ENCODE measurements at places on chromosomes 7 and 10. TPM values are rescaled to one million over a fixed set of nuclear protein-coding genes. Genes with fewer than 3 reads are reported as not detected.

DNA sequence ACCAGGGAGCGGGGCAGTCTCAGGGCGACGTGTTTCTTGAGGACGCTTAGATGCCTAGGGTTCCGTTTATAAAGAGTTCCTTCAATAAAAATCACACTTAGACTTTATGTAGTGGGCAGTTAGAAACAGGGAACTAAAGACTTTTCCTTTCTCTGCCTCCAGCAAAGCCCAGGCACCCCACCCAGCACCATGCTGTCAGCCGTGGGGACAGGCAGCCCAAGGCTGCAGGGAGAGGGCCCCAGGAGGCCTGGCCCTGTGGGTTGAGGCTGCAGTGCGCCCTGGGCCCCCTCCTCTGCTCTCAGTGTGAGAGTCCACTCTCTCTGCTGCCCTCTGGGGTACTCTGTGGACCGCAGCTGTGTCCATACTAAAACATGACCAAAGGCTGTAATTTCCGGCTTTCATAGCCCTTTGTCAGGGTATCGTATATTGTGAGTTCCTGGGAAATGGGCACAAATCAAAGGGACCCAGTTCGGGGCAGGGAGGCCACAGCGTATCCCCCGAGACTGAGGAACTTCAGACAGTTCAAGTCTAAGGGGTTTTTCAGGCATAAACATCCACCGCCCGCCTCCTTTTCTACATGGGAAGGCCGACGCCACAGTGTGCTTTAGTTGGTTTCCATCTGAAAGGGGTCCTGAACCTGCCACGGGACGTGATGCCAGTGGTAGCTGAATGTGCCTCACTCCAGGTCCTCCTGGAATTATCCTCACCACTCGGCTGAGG, 59.7 kb downstream of the DNAJB6 start:
- H3K27me3 ChIP-seq, result no peaks in the 10 kb centered on the region
- H3K36me3 ChIP-seq, result no peaks in the 10 kb centered on the region
- H3K4me1 ChIP-seq, result peaks cover 5% of the 10 kb centered on the region
- no peak overlapping the region for H3K27ac ChIP-seq

- H3K27ac ChIP-seq, result no peak overlapping the region
- no peaks in the 10 kb centered on the region for H3K36me3 ChIP-seq
- no peaks in the 10 kb centered on the region for H3K27me3 ChIP-seq
- DNase-seq, result no peak
- no peak overlapping the region for H3K4me3 ChIP-seq
These were observed 4.5 kb upstream of the LRMDA start for GRCh38 chr10:75426880-75427279.

GRCh38 chr10:21751341-21752310, 217.6 kb downstream of the MLLT10 start:
- H3K27me3 ChIP-seq, result no peaks in the 10 kb centered on the region
- no peak overlapping the region for H3K27ac ChIP-seq
- no peak overlapping the region for H3K4me3 ChIP-seq
- H3K4me1 ChIP-seq, result no peaks in the 10 kb centered on the region

DNA sequence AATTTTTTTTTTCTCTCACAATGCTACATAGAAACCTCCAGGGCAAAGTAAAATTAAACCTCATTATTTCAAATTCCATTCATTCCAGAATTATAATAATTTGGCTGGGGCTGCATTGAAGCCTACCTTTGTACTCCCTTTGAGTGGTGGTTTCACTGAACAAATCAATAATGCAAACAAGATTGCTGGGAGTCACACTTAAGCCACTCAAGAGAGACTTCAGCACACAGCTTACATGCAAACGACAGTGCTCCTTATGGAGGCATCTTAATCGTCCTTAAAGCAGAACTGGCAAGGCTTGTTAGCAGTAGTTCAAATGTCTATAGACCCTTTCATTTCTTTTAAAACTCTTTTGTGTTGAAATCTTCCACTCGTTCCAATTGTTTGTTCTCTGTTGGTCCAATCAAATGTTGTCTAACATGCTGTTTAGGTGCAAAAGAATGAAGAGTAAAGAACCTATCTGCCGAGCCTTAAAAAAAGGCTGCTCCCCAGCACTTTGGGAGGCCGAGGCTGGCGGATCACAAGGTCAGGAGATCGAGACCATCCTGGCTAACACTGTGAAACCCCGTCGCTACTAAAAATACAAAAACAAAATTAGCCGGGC, 294.9 kb downstream of the FGFR2 start:
- no peak overlapping the region for H3K27ac ChIP-seq
- H3K4me1 ChIP-seq, result no peaks in the 10 kb centered on the region
- no peaks in the 10 kb centered on the region for H3K27me3 ChIP-seq
- DNase-seq, result no peak
- no peaks in the 10 kb centered on the region for H3K36me3 ChIP-seq

GRCh38 chr7:51134013-51134441, 182.6 kb downstream of the COBL start:
- H3K27me3 ChIP-seq, result no peaks in the 10 kb centered on the region
- H3K4me3 ChIP-seq, result no peak overlapping the region
- no peak for DNase-seq
- H3K27ac ChIP-seq, result no peak overlapping the region

GRCh38 chr10:132521466-132522102, 16.0 kb upstream of the INPP5A start:
- no peak overlapping the region for H3K27ac ChIP-seq
- no peak overlapping the region for H3K4me3 ChIP-seq
- peaks cover 6% of the 10 kb centered on the region for H3K27me3 ChIP-seq
- no peaks in the 10 kb centered on the region for H3K36me3 ChIP-seq
- DNase-seq, result no peak

GRCh38 chr7:98930464-98930863, 52.1 kb downstream of the TRRAP start:
- peak overlapping the region; percentile 82 for H3K27ac ChIP-seq
- peak; percentile 44 for DNase-seq
- no peaks in the 10 kb centered on the region for H3K27me3 ChIP-seq
- peak overlapping the region; percentile 29 for H3K4me3 ChIP-seq

- H3K27ac ChIP-seq, result no peak overlapping the region
- DNase-seq, result no peak
- H3K27me3 ChIP-seq, result no peaks in the 10 kb centered on the region
These were observed 12.4 kb upstream of the RET start for GRCh38 chr10:43064331-43065075.

- peak; percentile 82 for DNase-seq
- H3K4me1 ChIP-seq, result peaks cover 1% of the 10 kb centered on the region
- H3K4me3 ChIP-seq, result peak overlapping the region; percentile 64
- peaks cover 6% of the 10 kb centered on the region for H3K27me3 ChIP-seq
- peak overlapping the region; percentile 91 for H3K27ac ChIP-seq
These were observed 11.8 kb upstream of the ACBD5 start for GRCh38 chr10:27252267-27253000.

TSPAN15 gene
- 0.13 TPM for polyA plus RNA-seq

VSIR gene
- polyA plus RNA-seq, result 40.5 TPM

CALHM3 gene
- polyA plus RNA-seq, result not detected
